ENCODE measurements at places on chromosomes 11 and 22.
A peak's percentile ranks its signal among the peaks of the same experiment; 100 is the strongest.

DNA sequence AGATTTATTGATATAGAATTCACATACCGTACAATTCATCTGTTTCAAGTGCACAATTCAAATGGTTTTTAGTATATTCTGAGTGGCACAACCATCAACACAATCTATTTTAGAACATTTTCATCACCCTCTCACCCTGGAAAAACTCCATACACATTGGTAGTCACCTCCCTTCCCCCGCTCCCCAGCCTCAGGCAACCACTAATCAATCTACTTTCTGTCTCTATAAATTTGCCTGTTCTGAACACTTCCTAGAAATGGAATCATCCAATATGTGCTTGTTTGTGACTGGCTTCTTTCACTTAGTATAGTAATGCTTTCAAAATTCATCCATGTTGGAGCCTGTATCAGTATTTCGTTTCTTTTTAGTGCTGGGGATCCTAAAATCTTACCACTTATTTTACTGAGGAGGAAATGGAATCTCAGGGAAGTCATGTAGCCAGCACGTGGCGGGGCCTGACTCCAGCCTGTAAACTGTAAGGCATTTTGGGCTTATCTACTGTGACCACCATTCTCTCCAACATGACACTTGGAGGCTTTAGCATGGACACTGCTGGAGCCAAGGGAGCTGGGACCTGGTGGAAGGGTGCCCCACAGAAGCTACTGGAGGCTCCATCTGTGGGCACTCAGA is 905 bp upstream of the UCP3 start:
- peaks cover 96% of the 10 kb centered on the region for H3K4me1 ChIP-seq
- no peak for DNase-seq
- H3K36me3 ChIP-seq: peaks cover 3% of the 10 kb centered on the region
- H3K27ac ChIP-seq: peak overlapping the region; percentile 95
- H3K27me3 ChIP-seq: no peaks in the 10 kb centered on the region

- H3K27ac ChIP-seq: no peak overlapping the region
- peaks cover 6% of the 10 kb centered on the region for H3K4me1 ChIP-seq
- H3K4me3 ChIP-seq: peak overlapping the region; percentile 71
- no peaks in the 10 kb centered on the region for H3K36me3 ChIP-seq
- peaks cover 57% of the 10 kb centered on the region for H3K27me3 ChIP-seq
Observed at GRCh38 chr22:44753189-44754042, 1.0 kb downstream of the ARHGAP8 start.

DNA sequence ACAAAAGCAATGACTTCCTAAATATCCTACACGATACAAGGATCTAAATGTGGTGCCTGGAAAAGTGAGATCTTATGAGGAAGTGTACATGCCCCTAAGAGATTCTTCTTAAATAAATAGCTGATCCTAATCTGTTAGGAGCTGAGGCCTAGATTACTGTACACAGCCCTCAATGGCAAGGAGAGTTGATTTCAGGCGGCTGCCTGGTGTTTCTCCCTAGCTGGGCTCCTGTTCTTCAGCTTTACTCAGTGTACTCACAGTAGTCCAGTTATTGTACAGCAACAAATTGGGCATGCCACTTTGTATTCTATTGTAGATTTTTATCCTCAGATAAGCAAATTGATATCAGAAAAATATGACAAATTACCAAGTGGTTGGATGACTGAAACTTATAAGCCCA is 358.2 kb upstream of the PDGFD start:
- no peaks in the 10 kb centered on the region for H3K36me3 ChIP-seq
- no peak overlapping the region for H3K4me3 ChIP-seq
- no peak for DNase-seq
- H3K27ac ChIP-seq: no peak overlapping the region

DNA sequence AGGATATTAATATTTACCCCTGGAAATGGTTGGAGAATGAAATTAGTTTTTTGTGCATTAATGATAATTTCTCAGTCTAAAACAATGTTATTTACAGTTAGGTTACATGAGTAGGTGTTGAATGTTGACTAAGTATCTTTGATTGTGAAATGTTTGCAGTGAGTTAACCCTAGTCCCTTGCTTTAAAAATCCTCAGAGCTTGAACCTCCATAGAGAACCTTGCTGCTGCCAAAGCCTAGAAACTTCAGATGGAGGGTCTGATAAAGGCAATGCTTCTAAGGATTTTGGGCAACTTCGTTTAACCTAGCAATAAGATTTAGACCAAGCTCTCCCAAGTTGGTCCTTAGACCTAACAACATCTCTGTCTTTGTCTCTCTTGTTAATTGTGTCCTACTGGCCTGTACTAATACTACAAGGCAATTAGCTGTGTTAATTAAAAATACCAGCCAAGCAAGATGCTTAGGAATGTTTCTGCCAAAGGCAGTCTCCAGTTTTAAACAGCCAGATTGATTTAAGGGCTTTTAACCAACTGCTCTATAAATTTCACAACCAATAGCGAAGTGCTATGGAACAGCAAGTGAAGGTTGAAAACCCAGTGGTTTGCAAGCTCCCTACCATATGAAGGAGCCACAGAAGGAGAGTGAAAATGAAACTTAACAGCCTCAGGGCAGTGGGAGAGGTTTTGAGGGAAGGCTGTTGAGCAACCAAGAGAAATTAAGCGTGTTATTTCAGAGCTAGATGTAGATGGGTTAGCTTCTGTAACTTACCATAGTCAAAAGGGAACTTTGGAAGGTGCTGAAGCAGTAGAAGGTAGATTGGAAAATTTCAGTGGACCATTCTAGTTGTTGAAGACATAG is 295.9 kb upstream of the ANO5 start:
- no peaks in the 10 kb centered on the region for H3K27me3 ChIP-seq
- H3K4me1 ChIP-seq: no peaks in the 10 kb centered on the region
- DNase-seq: no peak
- H3K36me3 ChIP-seq: no peaks in the 10 kb centered on the region

- peaks cover 22% of the 10 kb centered on the region for H3K4me1 ChIP-seq
- no peak for DNase-seq
- H3K27ac ChIP-seq: no peak overlapping the region
- no peak overlapping the region for H3K4me3 ChIP-seq
Observed at GRCh38 chr11:35393098-35393497, 26.3 kb downstream of the SLC1A2 start.

- peaks cover 9% of the 10 kb centered on the region for H3K36me3 ChIP-seq
- no peak overlapping the region for H3K4me3 ChIP-seq
- H3K27ac ChIP-seq: no peak overlapping the region
- H3K4me1 ChIP-seq: no peaks in the 10 kb centered on the region
Observed at GRCh38 chr11:41845066-41845465, 385.6 kb upstream of the LRRC4C start.

DNA sequence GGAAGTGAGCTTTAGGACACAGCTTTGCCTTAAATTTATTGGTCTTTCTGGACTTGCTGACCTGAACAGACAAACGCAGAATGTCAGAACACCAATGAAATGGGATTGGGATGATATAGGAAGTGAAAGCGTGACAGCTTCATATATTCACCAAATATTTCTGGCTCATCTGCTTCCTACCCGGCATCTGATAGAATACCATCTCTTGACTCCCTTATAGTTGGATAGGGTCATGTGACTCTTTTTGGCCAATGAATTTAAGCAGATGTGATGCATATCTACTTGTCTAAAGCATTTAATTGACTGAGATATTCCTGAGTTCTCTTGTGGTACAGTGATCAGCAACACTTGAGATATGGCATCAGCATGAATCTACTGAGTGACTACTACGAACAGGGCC is 2.5 kb upstream of the CAPRIN1 start:
- H3K27me3 ChIP-seq: peaks cover 6% of the 10 kb centered on the region
- H3K4me1 ChIP-seq: peaks cover 11% of the 10 kb centered on the region
- no peak overlapping the region for H3K4me3 ChIP-seq
- DNase-seq: no peak
- H3K36me3 ChIP-seq: peaks cover 2% of the 10 kb centered on the region

DNA sequence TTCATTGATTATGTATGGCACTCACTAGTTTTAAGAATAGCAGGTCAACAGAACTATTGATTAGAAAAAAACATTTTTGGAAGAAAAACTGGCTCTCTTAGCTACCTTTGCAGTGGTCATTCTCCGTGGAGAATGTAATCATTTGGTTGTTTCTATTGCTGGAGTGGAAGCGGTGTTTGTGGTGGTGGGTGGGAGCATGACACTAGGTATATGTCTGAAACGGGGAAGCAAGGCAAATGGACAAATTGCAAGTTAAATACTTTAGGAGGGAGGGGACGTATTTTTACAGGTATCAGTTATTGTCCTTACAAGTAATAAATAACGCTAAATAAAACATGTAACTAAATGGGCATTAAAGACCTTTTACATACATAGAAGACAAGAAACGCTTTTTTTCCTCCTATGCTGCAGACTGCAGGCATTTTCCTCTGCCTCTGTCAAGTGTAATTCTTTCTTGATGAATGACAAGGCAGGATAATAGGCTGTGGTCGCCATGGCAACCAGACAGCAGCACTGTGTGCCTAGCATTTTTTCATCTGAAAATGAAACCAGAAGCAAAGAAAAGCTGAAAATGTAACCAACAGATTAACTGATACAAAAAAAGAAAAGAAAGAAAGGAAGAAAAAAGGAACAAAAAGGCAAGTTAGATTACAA is 46.2 kb downstream of the BLID start:
- H3K27me3 ChIP-seq: peaks cover 9% of the 10 kb centered on the region
- no peak for DNase-seq
- H3K4me3 ChIP-seq: no peak overlapping the region
- no peaks in the 10 kb centered on the region for H3K36me3 ChIP-seq
- no peaks in the 10 kb centered on the region for H3K4me1 ChIP-seq
- no peak overlapping the region for H3K27ac ChIP-seq

DNA sequence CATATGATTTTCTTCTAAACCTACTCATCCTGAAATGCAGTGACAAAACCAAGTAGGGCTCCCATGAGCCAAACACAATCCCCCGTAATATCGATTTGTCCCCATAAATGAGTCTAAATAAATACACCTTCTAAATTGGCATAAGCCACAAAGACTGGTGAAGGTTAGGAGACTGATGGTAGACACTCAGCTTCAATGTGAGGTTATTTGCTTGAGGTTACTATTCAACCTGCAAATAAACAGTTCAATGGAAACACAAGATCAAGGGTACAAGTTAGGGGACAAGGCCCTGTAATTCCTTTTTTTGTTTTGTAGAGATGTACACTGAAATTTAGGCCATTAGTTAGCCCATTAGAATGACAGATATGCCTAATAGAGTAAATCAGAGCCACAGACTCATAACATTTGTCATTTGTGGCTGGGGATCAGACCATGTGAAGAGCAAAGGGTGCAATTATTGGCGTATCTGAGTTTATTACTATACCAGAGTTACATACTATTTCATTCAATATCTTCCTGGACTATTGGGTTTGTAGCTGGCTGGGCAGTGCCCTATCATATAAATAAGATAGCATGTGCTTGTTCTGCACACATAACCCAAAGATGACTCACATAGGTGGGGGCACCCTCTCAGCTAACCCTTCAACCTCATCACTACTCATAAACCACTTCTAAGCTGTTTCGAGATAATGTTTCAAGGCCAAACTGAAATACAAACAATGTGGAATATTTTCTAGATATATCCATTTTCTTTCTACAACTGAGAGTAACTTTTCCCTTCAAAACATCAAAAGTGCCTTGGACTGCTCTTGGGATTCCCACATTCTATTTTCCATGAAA is 695.3 kb downstream of the KCNA4 start:
- DNase-seq: no peak
- H3K36me3 ChIP-seq: no peaks in the 10 kb centered on the region
- no peaks in the 10 kb centered on the region for H3K27me3 ChIP-seq
- H3K27ac ChIP-seq: no peak overlapping the region
- no peak overlapping the region for H3K4me3 ChIP-seq
- no peaks in the 10 kb centered on the region for H3K4me1 ChIP-seq

DNA sequence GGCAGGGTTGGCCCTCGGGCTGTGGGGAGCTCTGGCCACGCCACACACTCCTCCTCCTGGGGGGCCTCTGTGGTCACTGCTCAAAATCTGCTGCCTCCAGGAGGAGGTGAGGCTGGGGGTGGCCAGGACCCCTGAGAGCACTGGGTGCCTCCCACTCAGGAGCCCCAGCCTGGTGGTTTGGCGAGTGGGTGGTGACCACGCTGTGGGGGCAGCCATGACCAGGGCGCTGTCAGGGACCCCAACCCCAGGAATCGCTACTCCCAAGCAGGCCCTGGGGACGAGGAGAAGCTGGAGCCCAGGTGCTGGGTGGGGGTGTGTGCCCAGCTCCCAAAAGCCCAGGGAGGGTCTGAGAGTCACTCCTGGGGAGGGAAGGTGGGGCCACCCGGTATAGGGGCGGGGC is 30.1 kb downstream of the TSPAN4 start:
- no peak overlapping the region for H3K27ac ChIP-seq
- no peaks in the 10 kb centered on the region for H3K4me1 ChIP-seq
- H3K27me3 ChIP-seq: no peaks in the 10 kb centered on the region

Data from naive thymus-derived CD8-positive, alpha-beta T cell (primary cell).